ENCODE measurements at places on chromosomes 4 and X.

- DNase-seq, result no peak
Observed at GRCh38 chr4:168800926-168801325, 209.1 kb downstream of the CBR4 start.

DNA sequence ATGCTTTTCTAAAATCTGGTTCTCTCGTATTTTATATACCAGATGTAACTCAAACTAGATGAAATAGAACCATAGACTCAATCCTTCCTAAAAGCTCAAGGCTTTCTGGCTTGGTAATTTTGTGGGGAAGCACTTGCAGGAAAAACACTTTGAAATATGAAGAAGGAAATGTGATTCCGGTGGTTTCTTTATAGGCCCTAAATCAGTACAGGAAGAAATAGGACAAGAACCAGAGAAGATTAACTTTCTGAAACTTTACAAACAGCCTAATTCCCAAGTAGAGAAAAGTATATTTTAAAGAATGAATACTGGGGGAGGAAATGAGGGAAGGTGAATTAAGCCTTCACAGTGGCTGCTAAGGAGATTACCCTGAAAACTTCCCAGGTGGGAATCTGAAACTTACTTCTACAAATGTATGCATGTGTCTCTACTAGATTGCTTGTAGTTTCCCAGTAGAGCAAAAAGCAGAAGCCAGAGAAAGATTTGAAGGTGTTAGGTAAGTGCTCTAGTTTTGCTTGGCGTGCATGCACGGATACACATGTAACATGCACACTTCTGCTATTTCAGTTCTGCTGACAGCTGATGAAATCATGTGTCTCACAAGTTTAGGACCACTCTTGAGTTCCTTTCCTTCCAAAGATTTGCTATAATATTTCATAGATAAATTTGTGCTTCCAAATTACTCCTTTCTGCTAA, 92.1 kb downstream of the AFF1 start:
- DNase-seq, result no peak

GRCh38 chrX:44871931-44872820, 812 bp upstream of the KDM6A start:
- no peak for DNase-seq

GRCh38 chr4:139076016-139076744, 60.6 kb downstream of the NOCT start:
- DNase-seq, result no peak

- DNase-seq, result peak; percentile 59
Observed at GRCh38 chr4:25234390-25235370, 847 bp downstream of the PI4K2B start.

GRCh38 chr4:74408639-74409038, 36.3 kb upstream of the AREG start:
- no peak for DNase-seq
